A375 (cell line): ENCODE measurements at places on chromosomes 6 and 20. TPM values are rescaled to one million over a fixed set of nuclear protein-coding genes. Genes with fewer than 3 reads are reported as not detected.

LAMA5 gene
- 43.2 and 54.2 TPM in 2 replicates for total RNA-seq

PACSIN1 gene
- 0.04 and 0.05 TPM in 2 replicates for total RNA-seq

SMPDL3A gene
- 2.1 and 2.3 TPM in 2 replicates for total RNA-seq

MAPK13 gene
- 0.60 and 1.2 TPM in 2 replicates for total RNA-seq
